ENCODE measurements at places on chromosomes 16 and 17.
A peak's percentile ranks its signal among the peaks of the same experiment; 100 is the strongest.

GRCh38 chr17:31147507-31148202, 52.9 kb downstream of the NF1 start:
- DNase-seq: no peak

DNA sequence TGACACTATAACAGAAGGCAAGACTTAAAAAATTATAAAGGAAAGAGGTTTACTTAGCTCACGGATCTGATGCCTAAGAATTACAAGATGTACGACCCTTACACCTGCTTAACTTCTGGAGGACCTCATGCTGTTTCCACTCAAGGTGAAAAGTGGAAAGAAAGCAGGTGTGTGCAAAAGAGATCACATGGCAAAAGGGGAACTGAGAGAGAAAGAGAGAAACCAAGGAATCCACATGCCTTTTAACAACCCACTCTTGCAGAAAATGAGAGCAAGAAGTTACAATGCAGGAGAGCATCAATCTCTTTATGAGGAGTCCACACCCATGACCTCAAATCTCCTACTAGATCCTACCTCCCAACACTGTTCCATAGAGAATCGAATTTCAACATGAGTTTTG, 2382.2 kb downstream of the TP53TG3F start:
- DNase-seq: no peak

DNA sequence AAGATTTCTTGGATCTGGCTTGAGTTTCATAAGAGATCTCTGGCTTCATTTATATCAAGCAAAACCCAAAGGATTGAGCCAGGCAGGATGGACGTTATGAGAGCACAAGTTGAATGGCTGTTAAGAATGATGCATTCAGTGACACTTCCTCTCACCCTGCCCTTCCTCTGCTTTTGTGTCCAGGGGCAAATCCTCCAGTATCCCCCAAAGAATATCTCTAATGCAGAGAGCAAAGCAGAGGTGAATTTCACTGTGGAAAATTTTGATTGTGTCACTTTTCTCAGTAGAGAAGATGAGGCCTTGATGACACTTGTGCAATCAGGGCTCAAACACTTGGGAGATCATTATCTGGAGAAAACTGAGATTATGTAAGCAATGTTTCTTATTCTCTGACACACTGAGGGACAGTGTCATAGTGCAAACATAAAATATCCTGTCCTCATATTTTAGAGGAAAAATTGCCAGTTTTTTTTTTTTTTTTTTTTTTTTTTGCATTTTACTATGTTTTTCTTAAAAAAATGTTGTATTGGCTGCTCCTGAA, 25.3 kb downstream of the MARCHF10 start:
- no peak for DNase-seq

GRCh38 chr17:62987136-62987535, 21.1 kb downstream of the TANC2 start:
- no peak for DNase-seq

DNA sequence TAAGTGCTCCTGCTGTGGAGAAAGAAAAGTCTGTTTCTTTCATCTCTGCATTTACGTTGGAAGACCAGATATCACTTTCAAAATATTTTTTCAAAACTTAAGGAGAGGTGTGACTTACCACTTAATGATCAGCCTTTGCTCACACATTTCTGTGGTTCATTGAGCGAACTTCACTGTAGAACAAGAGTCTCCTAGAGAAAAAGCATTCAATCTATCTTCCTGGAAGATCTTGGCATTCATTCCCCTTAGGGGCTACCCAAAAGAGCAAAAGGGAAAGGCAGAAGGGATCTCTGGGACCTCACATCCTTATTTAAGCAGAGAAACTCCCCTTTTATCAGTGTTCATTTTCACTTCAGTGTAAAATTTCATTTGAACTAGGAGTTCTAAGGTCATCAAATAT, 61.2 kb downstream of the HS3ST3A1 start:
- no peak for DNase-seq

DNA sequence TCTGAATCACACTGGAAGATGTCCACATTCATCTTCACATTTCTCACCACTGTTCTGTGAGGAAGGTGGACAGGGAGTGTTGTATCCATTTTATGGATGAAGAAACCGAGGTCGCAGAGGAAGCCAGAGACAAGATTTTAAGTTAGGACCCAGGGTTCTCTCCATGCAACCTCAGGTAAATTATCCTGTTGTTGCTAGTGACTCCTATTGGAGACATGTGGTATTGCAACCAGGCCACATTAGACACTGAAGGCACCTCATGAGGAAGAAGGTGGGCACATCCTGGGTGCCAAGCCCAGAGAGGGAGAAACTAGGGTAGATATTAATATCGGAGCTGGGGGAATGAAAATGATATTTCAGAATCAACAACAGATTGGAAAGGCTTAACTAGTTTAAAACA, 8.5 kb upstream of the WNT9B start:
- no peak for DNase-seq

GRCh38 chr16:86120201-86121192, 221.5 kb downstream of the IRF8 start:
- no peak for DNase-seq

DNA sequence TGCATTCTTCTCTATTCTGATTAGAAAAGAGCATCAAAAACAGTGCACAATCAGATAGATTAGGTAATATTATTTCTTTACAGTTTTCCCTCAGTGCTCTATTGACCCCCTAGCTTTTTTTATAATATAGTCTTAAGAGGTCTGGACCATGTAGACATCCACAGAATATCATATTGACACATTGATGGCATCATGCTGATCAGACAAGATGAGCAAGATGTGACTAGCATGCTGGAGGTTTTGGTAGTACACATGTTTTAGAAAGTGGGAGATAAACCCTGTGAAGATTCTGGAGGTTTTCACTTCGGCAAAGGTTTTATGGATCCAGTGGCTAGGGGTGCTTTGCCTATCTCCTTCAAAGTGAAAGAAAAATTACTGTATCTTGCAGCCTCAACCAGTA, 2.8 kb upstream of the ABCA8 start:
- DNase-seq: no peak

GRCh38 chr16:87950765-87951551, at the start of gene BANP:
BANP (plus strand) TSS chr16:87951434; CDS start chr16:87975116, 23,682 bp downstream.
- peak; percentile 93 for DNase-seq

DNA sequence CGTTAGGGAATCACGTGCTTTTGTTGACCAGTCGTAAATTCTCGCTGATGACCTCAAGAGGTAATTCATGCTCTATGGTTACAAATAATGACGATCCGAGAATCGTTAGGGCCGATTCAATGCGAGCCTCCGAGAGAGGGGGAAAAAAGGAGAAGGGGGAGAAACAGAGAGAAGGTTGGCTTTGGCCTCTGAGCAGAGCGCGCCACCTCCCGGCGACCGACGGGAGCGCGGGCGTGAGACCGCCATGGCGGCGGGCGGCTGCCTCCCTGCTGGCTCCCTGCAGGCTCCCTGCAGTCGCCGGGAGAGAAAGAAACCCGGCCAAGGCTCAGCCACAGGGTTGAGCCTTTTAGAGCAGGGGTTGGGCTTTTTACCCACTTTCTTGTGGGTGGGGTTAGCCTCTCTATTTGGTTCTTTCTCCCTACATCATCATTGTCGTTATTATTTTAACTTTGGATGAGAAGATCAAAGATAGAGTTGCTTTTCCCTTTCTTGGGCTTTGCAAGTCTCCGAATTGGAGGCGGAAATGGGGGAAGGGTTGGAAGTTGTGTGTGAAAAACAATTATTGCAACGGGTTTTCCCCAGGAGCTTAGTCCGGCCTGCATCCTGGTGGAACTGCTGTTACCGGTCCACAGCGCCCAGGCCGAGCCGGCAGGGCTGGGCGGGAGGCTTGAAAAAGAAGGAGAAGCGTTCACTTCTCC, 410 bp upstream of the HOXB5 start:
- peak; percentile 64 for DNase-seq

DNA sequence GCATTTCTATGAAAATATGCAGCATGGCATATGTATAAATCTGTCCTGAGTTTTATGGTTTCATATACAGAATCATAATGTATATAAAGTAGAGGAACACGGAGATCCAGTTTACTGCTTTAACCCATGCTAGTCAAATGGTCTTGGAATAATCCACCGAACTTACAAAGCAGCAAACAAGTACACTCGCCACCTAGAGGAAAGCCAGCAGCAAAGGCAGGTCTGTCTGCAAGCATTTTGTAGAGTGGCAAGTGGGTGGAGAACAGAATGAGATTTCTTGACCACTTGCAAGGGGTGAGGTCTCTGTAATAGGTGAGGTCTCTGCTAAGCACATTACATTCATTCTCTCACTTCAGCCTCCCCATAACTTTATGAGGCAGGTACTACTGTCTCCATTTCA, 308.3 kb downstream of the CA10 start:
- no peak for DNase-seq

DNA sequence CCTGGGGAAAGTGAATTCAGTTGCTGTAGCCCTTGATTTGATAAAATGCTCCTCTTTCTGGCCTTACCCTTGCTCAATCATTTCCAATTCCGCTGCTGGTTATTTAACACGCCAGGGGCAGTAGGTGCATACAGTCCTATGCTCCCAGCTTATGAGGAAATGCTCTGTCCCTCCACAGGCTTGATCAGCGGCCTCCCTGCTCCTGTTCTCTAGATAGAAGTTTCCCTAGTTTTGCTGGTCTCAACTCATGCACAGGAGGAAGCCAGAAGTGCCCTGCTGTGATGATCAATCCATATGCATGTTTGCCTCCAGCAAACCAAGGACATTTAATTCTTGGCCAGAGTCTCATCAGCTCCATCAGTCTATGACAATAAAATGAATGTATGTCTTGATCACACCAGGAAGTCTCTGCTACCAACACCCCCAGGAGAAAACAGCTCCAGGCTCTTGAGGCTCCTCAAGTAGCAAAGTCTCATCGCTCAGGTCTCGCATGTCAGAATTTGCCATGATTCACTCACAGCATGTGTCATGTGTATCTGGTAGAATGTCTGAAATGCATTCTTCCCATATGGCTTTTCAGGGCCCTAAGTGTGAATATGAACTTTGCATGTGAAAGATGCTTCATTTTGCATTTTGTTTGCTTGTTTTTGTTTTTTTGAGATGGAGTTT, 208.9 kb downstream of the CDH13 start:
- no peak for DNase-seq

GRCh38 chr16:19001788-19002187, 18.1 kb downstream of the TMC7 start:
- no peak for DNase-seq
